Esophagus muscularis mucosa (tissue), 4 donors: ENCODE measurements at places on chromosomes 16 and 17. TPM values are rescaled to one million over a fixed set of nuclear protein-coding genes. Genes with fewer than 3 reads are reported as not detected.
A peak's percentile ranks its signal among the peaks of the same experiment; 100 is the strongest.

The NR1D1 gene
- 6.1 TPM for total RNA-seq

DNA sequence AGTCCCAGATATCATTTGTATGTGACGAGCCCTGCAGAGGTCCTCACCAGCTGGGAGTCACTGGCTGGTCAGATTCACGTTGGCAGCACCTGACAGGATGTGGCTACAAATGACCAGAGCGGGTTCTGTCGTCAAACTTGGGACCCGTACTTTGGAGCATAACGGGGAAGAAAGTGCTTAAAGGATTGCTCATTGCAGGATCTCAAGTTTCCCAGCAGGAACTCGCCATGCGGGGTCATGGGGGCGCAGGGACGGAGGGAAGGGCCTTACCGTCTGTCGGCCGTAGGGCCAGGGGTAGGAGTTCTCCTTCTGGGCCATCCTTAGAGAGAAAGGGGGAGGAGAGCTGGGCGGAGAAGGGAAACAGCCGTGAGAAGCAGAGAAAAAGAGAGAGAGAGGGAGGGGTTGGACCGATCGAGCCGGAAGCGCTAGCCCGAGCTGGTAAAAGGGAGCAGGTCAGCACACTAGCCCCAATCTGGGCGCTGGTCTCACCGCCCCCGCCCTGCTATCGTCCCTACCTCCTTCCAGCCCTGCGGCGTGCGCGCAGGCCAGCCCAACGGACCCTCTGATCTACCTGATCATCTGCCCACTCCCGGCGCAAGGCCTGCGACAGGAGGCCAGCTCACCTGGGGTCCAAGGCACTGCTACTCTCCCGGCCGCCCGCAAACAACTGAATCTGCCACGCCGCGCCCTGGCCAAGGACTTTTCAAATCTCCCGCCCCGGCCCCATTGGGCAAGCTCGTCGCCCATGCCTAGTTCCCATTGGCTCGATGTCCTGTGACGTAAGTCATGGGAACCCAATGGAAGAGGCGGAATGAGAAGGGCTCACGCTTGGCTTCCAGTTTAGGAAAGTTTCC, at the start of gene AURKB:
TSS of gene AURKB (minus strand) at position 669 of the 854 bp plus-strand sequence. CDS start at position 318, 351 bp downstream.
- peak; percentile 98 for DNase-seq

The WSCD1 gene
- 1.7 TPM for total RNA-seq

DNA sequence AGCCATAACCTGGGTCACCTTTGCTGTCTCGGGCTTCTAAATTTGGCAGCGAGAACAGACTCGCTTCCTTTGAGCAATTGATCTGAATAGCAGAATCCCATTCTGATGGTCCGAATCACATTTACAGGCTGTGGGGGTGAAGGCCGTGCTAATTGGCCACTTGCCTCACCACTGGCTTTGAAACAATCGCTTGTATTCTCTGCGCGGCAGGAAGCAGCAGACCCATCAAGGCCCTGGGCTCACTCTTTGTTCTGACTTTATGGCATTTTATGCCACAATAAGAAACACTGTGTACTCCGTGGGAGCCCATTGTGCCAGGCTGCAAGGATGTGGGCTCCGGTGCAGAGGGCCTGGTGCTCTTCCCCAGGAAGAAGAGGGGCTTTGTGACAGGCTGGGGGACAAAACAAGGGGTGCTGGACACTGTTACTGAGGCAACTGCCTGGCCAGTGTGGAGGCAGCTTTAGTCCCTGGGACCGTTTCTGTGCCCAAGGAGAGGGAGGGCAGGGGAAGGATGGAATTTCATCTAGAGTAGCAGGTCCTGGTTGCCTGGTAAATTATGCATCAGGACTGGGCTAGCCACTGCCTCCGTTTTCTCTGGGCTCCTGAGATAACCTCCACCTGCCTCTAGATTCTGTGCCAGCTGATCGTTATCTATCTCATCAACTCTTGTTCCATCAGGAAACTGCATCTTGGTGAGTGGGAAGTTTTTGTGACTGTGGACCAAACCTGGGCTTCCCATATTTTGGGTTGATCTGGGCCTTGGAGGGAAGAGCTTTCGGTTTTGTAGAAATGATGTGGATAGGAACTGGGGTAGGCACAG, 78.5 kb downstream of the MRC2 start:
- DNase-seq: no peak

The HASPIN gene
- not detected for total RNA-seq

DNA sequence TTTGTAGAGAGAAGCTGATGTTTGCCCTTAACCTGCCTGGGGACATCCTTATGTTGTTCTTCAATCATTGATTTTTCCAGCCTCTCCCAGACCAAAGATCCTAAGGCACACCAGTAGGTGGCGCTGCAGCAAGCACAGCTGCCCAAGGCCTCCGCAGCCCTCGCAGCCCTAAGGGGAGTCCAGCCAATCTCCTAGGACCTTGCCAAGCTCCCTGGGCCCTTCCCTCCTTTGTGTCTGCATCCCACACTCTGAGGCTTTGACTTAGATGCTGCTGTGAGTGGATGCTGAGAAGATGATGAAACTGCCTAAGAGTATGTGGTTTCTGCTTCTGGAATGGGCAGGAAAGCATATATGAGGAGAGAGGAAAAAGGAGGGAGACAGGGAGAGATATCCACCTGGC, 47.1 kb downstream of the SPACA3 start:
- no peak for DNase-seq

DNA sequence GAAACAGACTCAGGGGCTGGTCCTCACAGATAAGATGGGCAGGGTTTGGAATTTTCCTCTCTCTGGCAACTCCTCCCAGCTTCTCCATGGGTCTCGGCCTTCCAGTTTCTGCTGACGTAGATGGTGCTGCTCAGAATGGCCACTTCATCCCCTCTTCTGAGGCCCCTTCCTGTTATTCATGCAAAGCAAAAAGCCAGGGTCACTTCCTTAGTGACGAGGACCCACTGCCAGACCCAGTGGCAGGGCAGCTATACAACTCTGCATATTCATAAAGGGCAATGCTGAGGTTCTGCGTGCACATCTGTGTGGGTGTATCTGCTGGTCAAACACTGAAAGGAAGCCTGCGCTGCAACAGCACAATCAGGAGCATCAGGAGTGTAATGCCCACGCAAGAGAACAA, 108.8 kb downstream of the WSCD1 start:
- DNase-seq: no peak
